ENCODE measurements at places on chromosomes 4 and X. TPM values are rescaled to one million over a fixed set of nuclear protein-coding genes. Genes with fewer than 3 reads are reported as not detected.

The ASB9 gene
- 1.3 TPM for total RNA-seq

The TTC29 gene
- total RNA-seq, result 0.50 TPM

The PAK3 gene
- total RNA-seq, result 0.29 TPM

The KIAA0232 gene
- total RNA-seq, result 59.2 TPM

The TEX11 gene
- not detected for total RNA-seq

The PF4V1 gene
- not detected for total RNA-seq

DNA sequence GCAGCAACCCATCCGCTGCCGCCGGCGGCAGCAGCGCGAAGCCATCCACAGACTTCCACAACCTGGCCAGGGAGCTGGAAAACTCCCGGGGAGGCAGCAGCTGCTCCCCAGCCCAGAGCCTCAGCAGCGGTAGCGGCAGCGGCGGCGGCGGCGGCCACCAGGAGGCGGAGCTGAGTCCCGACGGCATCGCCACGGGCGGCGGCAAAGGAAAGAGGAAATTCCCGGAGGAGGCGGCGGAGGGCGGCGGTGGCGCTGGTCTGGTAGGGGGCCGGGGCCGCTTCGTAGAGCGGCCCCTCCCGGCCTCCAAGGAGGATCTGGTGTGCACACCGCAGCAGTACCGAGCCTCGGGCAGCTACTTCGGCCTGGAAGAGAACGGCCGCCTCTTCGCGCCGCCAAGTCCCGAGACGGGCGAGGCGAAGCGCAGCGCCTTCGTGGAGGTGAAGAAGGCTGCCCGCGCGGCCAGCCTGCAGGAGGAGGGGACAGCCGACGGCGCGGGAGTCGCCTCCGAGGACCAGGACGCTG is 4.9 kb downstream of the PRDM8 start:
- peak; percentile 86 for DNase-seq

DNA sequence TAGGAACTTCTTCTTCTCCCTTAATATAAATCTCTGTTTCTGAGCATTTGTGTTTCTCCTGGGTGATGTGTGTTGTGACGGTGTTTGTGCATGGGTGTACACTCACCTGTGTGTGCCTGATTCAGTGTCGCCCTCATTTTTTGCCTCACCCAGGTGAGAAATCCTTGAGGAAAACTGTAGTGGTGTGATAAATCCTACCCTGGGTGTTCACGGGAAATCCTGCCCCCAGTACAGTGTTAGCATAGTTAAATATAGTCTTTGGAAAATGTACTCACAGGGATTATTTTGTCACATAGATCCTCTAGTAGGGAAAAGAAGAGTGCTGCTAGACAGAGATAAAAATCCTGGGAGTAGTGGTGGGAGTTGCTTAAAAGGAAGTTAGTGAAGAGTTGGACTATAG is 291.9 kb upstream of the PITX2 start:
- DNase-seq, result no peak

- DNase-seq, result no peak
Observed at GRCh38 chrX:12984603-12985319, 9.9 kb downstream of the TMSB4X start.

DNA sequence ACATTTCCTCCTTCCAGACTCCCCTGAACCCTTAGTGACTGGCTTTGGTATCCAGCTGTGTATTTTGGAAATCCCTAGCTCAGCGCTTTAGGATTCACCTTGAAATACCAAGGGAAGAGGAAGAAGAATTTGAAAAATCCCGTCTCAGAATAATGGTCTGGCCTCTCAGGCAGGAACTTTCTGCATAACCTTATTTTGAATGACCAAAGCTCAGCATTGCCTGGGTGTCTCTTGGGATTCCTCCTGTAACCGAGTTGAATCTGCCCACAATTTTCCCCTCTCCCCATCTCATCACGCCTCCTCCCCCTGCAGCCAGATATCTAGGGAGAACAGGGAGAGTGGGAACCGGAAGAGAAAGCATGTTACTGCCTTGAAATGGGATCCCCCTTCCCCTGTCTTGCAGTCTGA is 116.2 kb downstream of the SMIM20 start:
- DNase-seq, result no peak

- no peak for DNase-seq
Observed at GRCh38 chr4:181796502-181796901, 446.7 kb upstream of the TENM3 start.

- peak; percentile 36 for DNase-seq
Observed at GRCh38 chr4:86302251-86302650, 57.6 kb downstream of the MAPK10 start.

- DNase-seq, result no peak
Observed at GRCh38 chr4:141121101-141121500, 12.2 kb downstream of the RNF150 start.

- peak; percentile 93 for DNase-seq
Observed at GRCh38 chrX:65644621-65645289, 22.7 kb upstream of the MSN start.

DNA sequence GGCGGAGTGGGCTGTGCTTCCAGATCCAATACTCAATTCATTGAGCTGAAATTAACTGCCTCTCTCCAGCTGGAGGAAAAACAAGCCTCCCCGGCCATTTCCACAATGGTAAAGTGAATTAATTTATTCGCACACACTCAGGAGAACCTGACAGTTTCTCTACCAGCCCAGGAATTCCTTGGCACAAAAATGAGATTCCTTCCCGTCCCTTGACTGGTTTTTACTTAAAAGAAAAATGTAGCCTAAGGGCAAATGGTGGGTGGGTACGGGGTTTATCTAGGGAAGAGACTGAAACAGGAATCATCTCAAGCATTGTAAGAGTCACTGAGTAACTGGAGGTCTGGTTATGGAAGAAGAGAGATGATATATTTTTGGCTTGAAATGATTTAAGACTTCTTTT is 102.7 kb downstream of the VCX3A start:
- no peak for DNase-seq

DNA sequence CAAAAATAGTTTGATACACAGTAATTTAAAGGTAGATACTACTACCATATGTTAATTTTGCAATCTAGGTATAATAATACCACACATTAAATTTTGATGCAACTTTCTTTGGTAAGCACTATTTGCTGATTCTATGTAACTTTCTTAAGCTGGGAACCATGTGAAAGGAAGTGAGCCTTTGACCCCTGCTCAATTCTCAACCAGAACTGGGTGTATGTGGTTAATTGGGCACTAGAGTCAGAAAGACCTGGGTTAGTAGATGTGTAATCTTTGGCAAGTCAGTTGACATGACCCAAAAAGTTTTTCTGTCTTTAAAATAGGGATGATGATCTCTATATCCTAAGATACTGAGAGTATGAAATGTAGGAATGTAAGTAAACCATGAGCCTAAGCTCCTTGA is 22.4 kb downstream of the TLR2 start:
- no peak for DNase-seq

GRCh38 chr4:169131556-169132208 is 121.6 kb upstream of the CBR4 start:
- DNase-seq, result no peak

DNA sequence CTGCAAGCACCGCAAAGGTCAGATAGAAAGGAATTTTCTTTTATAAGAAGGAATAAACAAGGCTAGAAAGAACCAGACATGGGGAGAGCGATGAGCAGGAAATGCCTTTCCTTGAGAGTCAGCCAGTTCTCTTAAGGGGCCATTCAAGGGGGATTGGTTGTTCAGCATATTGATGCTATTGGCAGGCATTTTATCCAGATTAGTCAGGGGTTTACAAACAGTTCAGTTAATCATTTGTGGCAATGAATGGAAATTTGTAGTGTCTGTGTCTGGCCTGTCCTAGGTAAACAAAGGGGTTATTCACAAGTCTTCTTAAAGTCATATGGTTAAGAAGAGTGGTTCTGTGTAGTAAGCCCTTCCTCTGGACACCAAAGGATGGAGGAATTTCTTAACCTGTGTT is 184.7 kb upstream of the FRMPD4 start:
- DNase-seq, result no peak

- DNase-seq, result no peak
Observed at GRCh38 chr4:77734928-77735327, 84.2 kb downstream of the CNOT6L start.

Measured in left cardiac atrium (tissue), 4 donors.